ENCODE measurements at places on chromosomes 3 and 15. TPM values are rescaled to one million over a fixed set of nuclear protein-coding genes. Genes with fewer than 3 reads are reported as not detected.

TM4SF1 gene
- total RNA-seq, result 630 TPM

GAP43 gene
- total RNA-seq, result 0.39 TPM

IL17RB gene
- total RNA-seq, result 3.6 TPM

CD200R1L gene
- not detected for total RNA-seq

RARB gene
- total RNA-seq, result 13.4 TPM

C3orf22 gene
- not detected for total RNA-seq

UROC1 gene
- total RNA-seq, result not detected

HEG1 gene
- 128 TPM for total RNA-seq

ATP2C1 gene
- 64.0 TPM for total RNA-seq

LARP6 gene
- total RNA-seq, result 56.9 TPM

CTXND1 gene
- not detected for total RNA-seq

PLSCR5 gene
- total RNA-seq, result not detected

TMEM207 gene
- not detected for total RNA-seq
